ENCODE measurements at places on chromosomes 7 and 10.

DNA sequence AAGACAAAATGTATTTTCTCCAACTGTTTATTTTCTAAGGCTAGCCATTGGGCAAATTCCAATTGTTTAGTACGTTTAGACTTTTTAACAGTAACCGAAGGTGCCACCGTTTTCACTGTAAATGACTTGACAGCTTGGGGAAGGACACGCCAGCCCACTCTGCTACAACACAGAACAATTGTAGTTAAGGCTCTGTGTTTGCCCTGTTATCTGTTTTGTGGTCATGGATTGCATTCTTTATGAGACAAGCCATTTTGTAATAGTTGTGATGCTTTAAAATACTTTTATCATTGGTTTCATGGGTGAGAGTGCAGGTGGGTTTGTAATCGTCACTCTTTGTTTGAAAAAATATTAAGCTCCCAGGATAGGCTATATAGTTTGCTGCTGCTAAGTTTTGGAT is 6.6 kb upstream of the PITRM1 start:
- peak; percentile 36 for DNase-seq

DNA sequence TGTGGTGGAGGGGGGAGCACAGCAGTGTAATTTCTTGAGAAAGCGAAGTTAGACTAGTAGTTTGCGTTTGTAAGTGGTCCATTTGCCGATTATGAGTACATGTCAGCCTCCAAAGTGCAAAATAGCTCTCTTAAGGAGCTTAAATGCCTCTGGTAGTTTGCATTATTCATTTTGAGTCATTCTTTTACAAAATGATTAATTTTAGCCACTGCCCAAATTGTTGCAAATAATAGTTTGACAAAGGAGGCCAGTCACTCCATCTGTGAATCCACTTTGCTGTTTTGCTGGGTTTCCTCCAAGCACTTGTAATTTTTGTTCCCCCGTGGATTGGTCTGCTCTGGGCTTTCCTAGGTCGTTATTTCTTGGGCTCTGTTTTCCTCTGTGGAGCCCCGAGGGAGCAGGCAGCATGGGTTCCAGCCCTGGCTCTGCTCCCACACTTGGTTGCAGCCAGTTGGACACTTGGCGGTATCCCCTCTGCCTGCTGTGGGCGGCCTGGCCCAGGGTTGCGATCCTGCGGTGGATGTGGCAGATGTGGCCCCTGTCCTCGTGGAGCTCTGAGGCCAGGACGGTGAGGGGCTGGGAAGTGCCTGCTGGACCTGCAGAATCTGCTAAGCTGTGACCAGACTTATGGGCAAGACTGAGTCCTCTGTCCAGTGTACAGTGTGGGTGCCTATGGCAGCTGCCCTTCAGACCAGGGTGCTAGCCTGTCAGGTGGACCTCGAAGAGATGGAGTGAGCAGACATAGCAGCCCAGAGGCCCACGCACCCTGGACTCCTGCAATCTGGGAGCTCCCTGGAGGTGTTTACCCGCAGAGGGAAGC is 129.1 kb upstream of the BTBD16 start:
- DNase-seq, result peak; percentile 71

- no peak for DNase-seq
Observed at GRCh38 chr10:49689882-49690510, 10.5 kb downstream of the C10orf53 start.

GRCh38 chr10:33521062-33521461 is 186.6 kb upstream of the NRP1 start:
- DNase-seq, result peak; percentile 34

- DNase-seq, result peak; percentile 24
Observed at GRCh38 chr7:96169439-96169838, 152.5 kb downstream of the SLC25A13 start.

DNA sequence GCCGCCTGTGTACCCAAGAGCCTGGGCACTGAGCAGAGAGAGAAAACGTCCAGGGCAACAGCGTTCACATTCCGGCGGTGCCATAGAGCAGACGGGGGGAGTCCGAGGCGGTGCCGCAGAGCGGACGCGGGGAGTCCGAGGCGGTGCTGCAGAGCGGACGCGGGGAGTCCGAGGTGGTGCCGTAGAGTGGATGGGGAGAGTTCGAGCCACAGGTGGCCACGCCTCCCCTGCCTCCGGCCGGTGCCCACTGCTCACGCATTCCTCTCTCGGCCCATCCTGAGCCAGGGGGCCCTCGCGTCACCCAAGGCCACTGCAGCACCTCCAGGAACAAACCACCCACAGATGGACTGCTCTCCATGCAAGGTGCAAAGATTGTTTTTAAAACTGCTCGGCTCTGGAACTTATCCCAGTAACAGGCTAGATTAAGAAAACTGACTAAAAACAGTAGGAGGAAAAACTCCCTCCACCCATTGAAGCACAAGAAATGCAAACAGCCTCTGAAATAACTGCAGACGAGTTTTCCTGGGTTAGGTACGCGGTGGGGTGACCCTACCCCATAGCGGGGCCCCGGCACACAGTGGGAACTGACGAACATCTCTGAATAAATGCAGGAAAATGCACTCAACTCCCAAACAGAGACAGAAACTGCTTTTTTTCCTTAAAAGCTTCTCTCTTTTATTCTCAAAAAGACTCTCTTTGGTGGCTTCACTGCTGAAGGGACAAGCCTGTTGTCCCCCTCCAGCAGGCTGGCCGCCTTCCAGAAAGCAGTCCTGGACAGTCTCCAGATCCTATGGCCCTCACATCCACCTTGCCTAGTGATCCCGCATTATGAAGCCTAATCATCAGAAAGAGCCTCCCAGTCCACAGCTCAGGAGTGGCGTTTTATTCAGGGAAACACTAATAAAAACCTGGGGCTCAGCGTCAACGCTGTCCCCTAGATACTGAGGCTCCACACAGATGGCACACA is 55.9 kb downstream of the DIP2C start:
- peak; percentile 18 for DNase-seq

- peak; percentile 22 for DNase-seq
Observed at GRCh38 chr7:79091661-79092060, 361.8 kb downstream of the MAGI2 start.

- DNase-seq, result peak; percentile 92
Observed at GRCh38 chr10:21372651-21373410, 152.7 kb downstream of the SKIDA1 start.

Data from astrocyte (in vitro differentiated cells and primary cell).